ENCODE measurements at places on chromosomes 16 and 17.
A peak's percentile ranks its signal among the peaks of the same experiment; 100 is the strongest.

GRCh38 chr17:52237151-52237550 lies 78.6 kb upstream of the CA10 start:
- DNase-seq, result no peak
- no peaks in the 10 kb centered on the region for H3K36me3 ChIP-seq
- no peak overlapping the region for H3K27ac ChIP-seq

- peaks cover 7% of the 10 kb centered on the region for H3K27me3 ChIP-seq
- peak within 1 kb of the TSS; percentile 33 for H3K4me3 ChIP-seq
- no peaks in the 10 kb centered on the region for H3K4me1 ChIP-seq
- no peak within 1 kb of the TSS for H3K27ac ChIP-seq
- no peak for DNase-seq
These were observed at the start of gene CDYL2 for GRCh38 chr16:80804526-80805383. Gene CDYL2, minus strand, starts transcription at chr16:80804598. Its CDS starts 425 bp downstream, at chr16:80804173.

- no peaks in the 10 kb centered on the region for H3K4me1 ChIP-seq
- H3K27ac ChIP-seq, result no peak overlapping the region
- no peaks in the 10 kb centered on the region for H3K36me3 ChIP-seq
- no peaks in the 10 kb centered on the region for H3K27me3 ChIP-seq
- no peak for DNase-seq
These were observed 84.2 kb downstream of the PITPNC1 start for GRCh38 chr17:67461228-67461780.

DNA sequence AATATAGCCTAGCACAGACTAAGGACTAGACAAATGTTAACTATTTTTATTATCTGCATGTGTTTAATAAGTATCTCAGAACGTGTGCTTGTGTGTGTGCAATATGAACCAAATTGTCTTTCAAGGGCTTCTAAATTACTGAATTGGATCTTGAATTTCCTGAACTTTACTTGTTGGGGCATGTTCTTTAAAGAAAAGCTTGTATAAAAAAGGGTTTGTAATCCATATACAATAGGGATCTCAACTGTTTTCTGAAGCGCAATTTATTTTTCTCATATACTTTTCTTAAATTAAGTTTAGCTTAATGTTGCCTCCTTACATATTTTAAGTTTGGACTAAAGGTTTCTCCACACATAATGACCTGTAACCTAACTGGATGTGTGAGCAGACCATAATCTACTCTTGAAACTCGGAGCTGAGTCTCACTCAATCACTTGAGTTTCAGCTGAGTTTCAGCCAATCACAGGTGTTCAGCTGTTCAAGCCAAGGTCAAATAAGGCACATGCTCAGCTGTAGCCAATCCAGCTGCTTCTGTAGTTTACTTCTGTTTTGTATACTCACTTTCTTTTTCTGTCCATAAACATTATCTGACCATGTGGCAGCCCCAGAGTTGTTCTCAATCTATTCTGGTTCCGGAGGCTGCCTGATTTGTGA lies 72.3 kb downstream of the CDK5R1 start:
- H3K36me3 ChIP-seq, result no peaks in the 10 kb centered on the region
- DNase-seq, result no peak

GRCh38 chr16:48810436-48810802 lies 200.4 kb upstream of the N4BP1 start:
- no peaks in the 10 kb centered on the region for H3K36me3 ChIP-seq
- no peak overlapping the region for H3K4me3 ChIP-seq
- H3K27ac ChIP-seq, result no peak overlapping the region
- no peak for DNase-seq

DNA sequence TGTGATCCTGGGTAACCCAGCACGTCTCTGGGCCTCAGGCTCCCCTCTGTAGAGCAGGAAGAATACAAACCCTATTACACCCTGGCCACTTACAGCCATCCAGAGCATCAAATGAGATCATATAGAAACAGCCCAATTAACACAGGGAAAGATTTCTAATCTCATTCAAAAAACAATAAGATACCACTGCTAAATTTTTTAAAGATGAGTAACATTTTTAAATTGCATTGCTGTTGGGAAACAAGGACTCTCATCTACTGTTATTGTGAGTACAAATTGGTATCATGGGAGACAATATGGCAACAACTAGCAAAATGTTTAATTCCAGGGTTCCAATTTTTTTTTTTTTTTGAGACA lies 41.1 kb downstream of the SRL start:
- no peak overlapping the region for H3K4me3 ChIP-seq
- H3K27ac ChIP-seq, result no peak overlapping the region
- H3K4me1 ChIP-seq, result peaks cover 3% of the 10 kb centered on the region
- no peak for DNase-seq
- no peaks in the 10 kb centered on the region for H3K27me3 ChIP-seq

- no peaks in the 10 kb centered on the region for H3K36me3 ChIP-seq
- H3K27me3 ChIP-seq, result no peaks in the 10 kb centered on the region
- DNase-seq, result no peak
- peaks cover 2% of the 10 kb centered on the region for H3K4me1 ChIP-seq
These were observed 10.9 kb upstream of the MMD start for GRCh38 chr17:55432358-55433028.

DNA sequence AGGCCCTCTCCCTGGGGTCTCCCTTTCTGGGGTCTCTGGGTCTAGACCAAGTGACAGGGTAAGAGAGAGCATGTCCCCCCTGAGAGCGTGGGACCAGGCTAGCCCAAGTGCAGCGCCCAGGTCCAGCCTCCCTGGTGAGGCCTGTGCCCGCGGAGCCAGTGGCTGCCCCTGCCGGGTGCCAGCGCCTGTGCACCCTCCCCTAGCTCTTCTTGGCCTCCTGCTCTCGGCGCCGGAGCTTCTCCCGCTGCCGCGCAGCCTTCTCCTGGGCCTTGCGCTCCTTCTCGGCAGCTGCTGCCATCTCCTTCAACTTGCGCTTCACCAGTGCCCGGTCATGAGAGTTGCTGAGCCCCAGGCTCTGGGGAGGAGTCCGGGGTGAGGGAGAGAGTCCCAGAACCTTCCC lies 17.3 kb downstream of the SAMD14 start:
- no peaks in the 10 kb centered on the region for H3K27me3 ChIP-seq
- no peaks in the 10 kb centered on the region for H3K36me3 ChIP-seq
- peaks cover 2% of the 10 kb centered on the region for H3K4me1 ChIP-seq

DNA sequence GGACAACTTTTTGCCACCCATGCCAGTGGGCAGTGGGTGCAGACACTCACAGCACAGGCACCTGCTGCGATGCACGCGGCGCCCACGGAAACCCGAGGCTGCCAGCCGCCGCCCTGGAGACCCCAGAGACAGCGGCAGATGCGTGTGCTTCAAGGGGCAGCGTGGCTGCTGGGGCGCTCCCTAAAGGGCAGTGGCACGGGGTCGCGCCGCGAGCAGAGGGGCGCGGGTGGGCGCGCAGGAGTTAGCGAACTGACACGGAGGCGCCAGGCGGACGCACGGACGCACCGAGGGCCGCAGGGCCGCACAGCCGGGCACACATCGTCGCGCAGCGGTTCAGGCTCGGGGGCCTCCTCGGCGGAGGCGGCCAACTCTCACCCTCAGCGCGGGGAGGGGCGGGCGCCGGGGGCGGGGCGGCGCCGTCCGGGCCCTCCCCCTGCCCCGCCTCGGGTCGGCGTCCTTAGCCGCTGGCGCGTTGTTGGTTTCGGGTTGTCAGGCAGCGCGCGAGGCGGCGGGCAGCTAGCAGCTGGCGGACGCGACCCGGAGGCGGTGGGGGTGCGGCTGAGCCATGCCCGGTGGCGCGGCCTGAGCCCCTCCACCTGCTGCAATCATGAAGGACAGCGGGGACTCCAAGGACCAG lies at the start of gene KIF19:
TSS of gene KIF19 (plus strand) at position 484 of the 637 bp plus-strand sequence. CDS start at position 608, 124 bp downstream.
- no peak within 1 kb of the TSS for H3K4me3 ChIP-seq
- DNase-seq, result peak; percentile 67
- no peak within 1 kb of the TSS for H3K27ac ChIP-seq
- H3K36me3 ChIP-seq, result no peaks in the 10 kb centered on the region
- H3K27me3 ChIP-seq, result peaks cover 5% of the 10 kb centered on the region
- H3K4me1 ChIP-seq, result no peaks in the 10 kb centered on the region

DNA sequence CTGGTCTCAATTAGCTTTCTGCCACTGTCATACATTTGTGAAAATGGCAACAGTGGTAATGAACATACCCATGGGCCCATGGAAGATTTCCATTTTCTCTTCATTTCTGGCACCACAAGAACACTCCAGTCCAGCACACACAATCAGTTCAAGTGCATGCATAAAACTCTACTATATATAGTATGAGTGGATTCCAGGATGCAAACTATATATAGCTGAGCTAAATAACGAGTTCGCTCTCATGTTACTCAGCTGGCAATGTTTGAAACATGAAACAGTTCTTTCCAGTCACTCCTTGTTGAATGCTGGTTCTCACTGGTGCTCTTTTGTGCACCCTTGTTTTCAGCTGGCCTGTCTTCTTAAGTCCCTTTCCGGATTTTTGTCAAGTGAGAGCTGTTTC lies 75.2 kb upstream of the DHX40 start:
- H3K27ac ChIP-seq, result no peak overlapping the region
- no peak for DNase-seq
- no peaks in the 10 kb centered on the region for H3K36me3 ChIP-seq
- H3K4me3 ChIP-seq, result no peak overlapping the region

GRCh38 chr16:15647294-15648014 lies 2.6 kb upstream of the NDE1 start:
- no peaks in the 10 kb centered on the region for H3K27me3 ChIP-seq
- DNase-seq, result no peak
- H3K4me3 ChIP-seq, result no peak overlapping the region
- H3K27ac ChIP-seq, result no peak overlapping the region

DNA sequence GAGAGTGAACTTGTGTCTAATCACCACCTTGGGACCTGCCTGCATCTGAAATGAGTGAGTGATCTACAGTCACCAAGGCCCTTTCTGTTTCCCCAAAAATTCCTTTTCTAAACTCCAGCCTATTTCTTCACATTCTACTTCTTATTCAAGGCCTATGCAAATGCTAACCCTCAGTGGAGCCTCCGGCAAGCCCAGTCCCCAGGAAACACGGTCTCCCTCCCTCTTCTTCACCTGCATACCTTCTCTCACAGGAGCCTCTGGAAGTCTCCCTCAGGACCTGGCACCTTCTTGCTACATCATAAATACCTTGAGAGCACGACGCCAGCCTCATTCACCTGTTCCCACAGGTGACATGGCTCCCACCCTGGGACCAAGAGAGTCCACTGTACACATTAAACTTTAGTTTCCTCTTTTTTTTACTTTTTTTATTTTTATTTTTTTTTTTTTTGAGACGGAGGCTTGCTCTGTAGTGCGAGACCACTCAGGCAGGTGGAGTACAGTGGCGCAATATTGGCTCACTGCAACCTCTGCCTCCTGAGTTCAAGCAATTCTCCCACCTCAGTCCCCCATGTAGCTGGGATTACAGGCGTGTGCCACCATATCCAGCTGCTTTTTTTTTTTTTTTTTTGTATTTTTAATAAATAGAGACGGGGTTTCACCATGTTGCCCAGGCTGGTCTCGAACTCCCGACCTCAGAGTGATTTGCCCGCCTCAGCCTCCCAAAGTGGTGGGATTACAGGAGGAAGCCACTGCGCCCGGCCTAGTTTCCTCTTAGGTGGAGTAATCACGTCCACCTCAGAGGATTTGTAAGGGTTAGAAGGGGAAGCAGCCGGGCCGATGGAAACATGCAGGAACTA lies 97.3 kb downstream of the ANKRD11 start:
- peaks cover 5% of the 10 kb centered on the region for H3K4me1 ChIP-seq
- no peak overlapping the region for H3K4me3 ChIP-seq
- H3K27ac ChIP-seq, result no peak overlapping the region
- H3K27me3 ChIP-seq, result no peaks in the 10 kb centered on the region

DNA sequence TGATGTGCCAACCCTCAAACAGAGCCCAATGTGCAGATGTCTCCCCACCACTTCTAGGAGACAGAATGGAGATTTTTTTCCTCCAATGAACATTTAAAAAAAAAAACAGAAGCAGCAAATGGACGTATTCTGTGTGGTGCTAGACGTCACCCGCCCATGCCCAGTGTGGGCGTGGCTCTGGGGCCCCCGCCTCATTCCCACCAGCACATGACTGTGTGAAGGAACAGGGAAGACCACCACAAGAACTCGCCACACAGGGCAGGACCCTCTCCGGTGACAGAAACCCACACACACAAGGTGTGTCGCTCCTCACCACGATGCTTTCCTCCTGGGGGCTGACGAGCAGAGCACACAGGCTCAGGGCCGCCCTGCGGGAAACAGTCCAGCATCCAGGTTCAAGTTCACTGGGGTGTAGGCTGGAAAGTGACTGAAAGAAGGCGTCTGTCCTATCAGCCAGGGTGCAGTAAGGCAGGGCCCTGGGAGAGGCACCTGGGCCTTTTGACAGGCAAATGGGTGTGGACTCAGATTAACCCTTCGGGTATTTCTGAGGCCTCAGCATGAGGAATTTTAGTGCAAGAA lies 53.5 kb downstream of the KLHDC4 start:
- no peaks in the 10 kb centered on the region for H3K36me3 ChIP-seq
- H3K27me3 ChIP-seq, result no peaks in the 10 kb centered on the region
- no peak overlapping the region for H3K27ac ChIP-seq
- no peak overlapping the region for H3K4me3 ChIP-seq
- DNase-seq, result no peak

GRCh38 chr16:86296256-86296655 lies 214.1 kb upstream of the FOXF1 start:
- H3K4me1 ChIP-seq, result peaks cover 10% of the 10 kb centered on the region
- H3K36me3 ChIP-seq, result no peaks in the 10 kb centered on the region
- no peak overlapping the region for H3K27ac ChIP-seq

GRCh38 chr16:3546986-3547682 lies 30.1 kb downstream of the NLRC3 start:
- DNase-seq, result no peak
- H3K4me3 ChIP-seq, result no peak overlapping the region
- no peaks in the 10 kb centered on the region for H3K27me3 ChIP-seq
- H3K4me1 ChIP-seq, result no peaks in the 10 kb centered on the region
- H3K36me3 ChIP-seq, result no peaks in the 10 kb centered on the region

- no peak overlapping the region for H3K27ac ChIP-seq
- no peak for DNase-seq
- H3K4me3 ChIP-seq, result no peak overlapping the region
- no peaks in the 10 kb centered on the region for H3K27me3 ChIP-seq
- no peaks in the 10 kb centered on the region for H3K36me3 ChIP-seq
- H3K4me1 ChIP-seq, result no peaks in the 10 kb centered on the region
These were observed 21.5 kb downstream of the METRNL start for GRCh38 chr17:83100853-83101391.

DNA sequence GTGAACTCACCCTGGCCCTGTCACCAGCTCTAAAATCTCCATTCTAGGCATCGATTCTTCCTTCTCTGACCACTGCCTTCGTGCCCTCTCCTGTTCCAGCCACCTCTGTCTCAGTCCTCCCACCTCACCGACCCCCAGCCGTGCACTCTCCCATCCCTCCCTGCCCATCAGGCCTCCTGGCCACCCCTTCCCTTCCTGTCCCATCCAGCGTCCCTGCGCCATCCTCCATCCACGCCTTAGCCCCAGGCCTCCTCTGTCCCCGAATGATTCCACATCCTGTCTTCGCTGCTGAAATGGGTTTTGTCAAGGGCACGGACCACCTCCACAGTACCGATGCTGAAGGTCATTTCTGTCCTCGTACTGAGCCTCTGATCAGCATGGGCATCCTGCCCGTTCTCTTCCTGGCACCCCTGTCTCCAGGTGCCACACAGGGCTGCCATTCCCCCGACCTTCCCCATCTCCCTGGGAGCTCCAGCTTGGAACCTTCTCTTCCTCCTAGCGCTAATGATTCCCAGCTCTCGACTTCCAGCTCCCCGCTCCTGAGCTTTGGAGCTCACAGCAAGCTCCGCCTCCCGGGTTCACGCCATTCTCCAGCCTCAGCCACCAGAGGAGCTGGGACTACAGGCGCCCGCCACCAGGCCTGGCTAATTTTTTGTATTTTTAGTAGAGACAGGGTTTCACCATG lies 2.6 kb downstream of the TRIM65 start:
- no peak overlapping the region for H3K27ac ChIP-seq
- no peak overlapping the region for H3K4me3 ChIP-seq
- peak; percentile 51 for DNase-seq
- peaks cover 3% of the 10 kb centered on the region for H3K36me3 ChIP-seq

Measured in mesendoderm (in vitro differentiated cells).